Osteocyte (in vitro differentiated cells): ENCODE measurements at places on chromosomes 5 and 9.

DNA sequence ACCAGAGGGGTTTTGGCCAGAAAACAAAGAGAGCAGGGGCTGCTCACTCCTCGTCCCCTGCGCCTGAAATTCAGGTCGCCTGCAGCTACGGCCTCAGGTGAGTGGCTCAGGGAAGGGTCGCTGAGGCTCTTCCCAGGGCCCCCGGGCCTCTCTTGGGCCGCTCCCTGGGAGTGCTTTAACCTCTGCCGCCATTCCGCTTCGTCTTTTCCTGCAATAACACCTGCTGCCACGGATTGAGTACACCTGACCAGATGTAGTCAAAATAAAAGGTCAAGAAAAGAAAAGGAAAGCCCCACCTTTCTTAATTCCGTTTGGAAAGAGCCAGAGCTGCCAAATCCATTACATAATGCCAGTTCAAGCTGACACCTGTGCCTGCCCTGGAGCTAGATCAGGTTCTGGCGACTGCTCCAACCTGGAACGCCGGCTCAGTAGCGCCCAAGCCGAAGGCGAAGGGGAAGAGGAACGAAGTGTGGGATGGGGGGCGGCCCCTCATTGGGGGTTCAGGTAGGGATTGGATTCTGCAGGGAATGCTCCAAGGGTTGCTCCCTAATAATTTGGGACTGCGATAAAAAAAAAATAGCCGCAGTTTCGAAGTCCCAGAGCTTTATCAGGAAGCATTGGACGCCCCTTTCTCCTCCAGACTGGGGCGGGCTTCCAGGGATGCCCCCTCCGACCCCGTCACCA, 193.9 kb downstream of the MEF2C start:
- DNase-seq = no peak

GRCh38 chr5:145825751-145826180, 9.4 kb downstream of the PRELID2 start:
- DNase-seq = no peak

DNA sequence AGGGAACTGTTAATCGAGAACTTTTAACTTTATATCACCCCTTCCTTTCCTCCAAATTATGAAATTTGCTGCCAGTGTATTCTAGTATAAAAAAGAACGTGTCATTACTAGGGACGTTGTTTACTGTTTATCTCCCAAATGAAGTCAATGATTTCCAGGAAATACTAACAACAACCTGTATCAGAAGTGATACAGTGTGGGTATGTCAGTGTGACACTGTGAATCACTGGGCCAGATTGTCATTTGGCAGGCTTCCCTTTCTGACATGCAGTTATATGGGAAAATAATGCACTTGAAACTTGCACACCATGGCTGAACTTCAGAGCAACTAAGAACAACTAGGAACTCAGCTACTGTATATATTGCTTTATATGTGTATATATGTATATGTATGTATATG, 12.6 kb downstream of the ZNF462 start:
- no peak for DNase-seq

DNA sequence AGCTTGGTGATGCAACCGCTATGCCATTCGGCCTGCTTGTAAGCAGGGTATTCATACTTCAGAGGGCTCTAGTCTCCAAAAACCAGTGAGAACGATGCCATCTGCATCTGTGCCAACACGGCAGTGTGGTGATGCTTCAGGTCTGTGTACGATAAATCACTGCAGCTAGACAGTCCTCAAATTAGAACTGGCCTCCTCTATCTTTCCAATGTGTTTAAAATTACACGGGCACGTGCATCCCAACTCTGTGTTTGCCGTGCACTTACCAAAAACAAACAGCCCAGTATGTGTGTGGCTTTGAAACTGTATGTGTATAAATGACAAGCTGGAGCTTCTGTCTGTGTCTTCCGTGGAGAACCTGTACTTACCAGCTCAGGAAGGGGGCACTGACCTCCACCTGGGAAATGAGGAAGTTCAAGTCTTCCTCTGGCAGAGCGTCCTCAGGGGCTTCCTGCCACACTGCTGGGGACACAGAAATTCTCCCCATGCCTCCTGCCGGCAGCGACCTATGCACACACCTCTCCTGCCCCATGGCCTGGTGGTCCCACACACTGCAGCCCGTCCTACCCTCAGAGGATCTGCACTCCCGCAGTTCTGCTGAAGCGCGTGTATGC, 12.3 kb downstream of the MED10 start:
- peak; percentile 56 for DNase-seq

- DNase-seq = no peak
Measured at GRCh38 chr5:180649297-180650039, at the start of gene FLT4. TSS of gene FLT4 (minus strand) at chr5:180649600. CDS start at chr5:180649545, 55 bp downstream.

DNA sequence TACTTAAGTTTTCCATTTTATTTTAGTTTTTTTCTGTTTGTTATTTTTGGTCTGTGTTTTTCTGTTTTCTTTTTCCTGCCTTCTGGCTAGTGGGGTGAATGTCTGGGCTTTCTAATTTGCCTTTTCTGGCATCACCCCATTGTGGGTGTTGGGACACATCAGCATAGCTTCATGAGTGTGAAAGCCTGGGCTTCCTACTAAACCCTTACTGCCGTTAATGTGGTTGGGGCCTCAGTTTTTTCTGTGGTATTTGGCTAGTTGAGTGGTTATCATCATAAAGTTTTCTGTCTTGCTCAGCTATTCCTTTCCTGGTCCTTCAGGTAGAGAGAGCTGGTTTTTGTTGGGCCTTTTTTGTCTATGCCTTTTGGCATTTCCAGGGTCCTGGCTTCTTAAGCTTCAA, 21.4 kb downstream of the C5orf47 start:
- DNase-seq = no peak

DNA sequence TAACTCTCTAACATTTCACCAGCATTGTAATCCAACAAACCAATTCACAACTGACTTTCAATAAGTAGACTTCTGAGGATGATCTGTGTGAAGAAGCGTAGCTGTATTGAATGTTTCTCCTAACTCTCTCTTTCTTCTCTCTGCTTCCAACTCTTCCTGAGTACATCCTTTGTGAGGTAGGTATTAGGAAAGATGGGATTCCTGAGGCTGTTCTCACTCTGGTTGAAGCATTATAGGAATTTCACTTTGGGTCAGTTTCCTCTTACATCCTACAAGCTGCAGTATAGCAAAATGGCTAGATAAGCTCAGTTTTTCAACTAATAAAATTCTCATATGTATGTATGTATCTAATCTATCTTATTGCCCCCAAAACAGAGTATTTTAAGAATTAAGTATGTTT, 702.8 kb downstream of the CETN3 start:
- no peak for DNase-seq

- no peak for DNase-seq
Measured at GRCh38 chr9:127166111-127166510, 43.7 kb upstream of the ANGPTL2 start.

DNA sequence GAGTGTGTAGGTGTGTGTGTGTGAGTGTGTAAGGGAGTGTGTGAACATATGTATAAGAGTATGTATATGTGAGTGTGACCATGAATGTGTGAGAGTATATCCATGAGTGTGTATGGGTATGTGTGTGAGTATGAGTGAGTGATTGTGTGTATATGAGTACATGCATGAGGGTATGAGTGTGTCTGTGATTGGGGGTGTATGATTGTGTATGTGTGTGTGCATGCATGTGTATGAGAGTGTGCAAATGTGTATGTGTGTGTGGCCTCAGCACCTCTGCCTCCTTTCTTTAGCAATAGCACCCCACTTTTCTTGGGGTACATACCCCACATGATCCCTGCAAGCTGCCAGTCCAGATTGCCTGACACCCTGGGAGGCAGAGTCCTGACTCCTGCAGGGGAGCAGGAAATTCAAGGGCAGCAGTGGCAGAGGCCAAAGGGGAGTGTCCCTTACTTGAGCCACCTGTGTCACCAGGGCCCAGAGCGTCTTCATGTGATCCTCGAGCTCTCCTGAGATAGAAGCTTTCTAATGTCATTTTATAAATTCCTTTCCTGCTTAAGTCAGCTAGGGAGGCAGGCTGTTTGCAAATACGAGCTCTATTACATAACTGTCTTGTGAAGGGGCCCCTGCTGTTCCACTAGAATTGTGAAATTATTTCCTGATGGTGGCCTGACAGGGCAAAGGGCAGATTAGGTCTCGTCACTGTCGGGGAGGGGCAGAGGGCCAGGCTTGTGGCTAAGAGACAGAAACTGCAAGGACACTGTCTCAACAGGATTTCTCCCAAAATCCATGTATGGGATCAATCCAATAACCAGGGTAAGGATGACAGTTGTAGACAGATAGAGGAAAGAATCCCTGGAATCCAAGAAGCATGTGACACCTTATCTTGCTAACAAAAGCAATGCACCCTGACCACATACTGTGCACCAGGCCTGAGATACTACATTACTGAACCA, 389.1 kb downstream of the GADD45G start:
- DNase-seq = no peak

DNA sequence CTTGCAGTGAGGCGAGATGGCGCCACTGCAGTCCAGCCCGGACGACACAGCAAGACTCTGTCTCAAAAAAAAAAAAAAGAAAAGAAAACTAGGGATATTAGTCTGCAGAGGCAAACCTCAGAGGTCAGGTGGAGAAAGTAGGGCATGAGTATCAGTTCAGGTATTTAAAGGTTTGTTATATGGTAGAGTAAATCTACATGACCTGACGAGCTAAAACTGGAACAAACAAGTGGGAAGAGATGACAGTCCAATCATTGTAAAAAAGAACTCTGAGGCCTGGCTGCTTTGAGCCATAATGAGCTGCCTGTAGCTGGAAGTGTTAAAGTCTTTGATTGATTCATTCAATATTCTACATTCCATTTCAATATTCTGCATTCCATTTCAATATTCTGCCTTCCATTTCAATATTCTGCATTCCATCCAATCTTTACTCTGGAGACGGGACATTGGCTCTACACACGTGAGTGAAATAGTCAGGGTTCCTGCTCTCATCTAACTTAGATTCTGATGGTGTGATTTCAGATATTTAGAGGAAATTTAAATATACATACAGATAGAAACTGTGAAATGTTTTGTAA, 28.9 kb upstream of the GRAMD2B start:
- no peak for DNase-seq

- DNase-seq = peak; percentile 80
Measured at GRCh38 chr9:134962973-134963364, 45.3 kb upstream of the FCN1 start.

DNA sequence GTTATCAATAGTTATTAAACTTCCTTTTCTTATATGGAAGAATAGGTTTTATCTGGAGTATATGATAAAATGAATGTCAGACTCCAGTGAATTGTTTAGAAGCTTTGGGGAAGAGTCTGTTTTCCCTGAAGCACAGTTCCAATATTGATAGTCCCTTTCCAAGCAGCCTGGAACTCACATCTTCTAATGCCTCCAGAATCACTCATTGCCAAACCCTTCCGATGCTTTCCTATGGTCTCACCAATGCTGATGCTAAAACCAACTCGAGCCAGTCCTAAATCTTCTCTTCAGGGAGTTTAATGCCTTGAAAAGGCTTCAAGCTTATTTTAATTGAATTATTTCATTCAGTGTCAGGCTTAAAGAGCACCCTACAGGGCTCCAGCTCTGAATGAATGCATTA, 121.2 kb downstream of the PTTG1 start:
- DNase-seq = no peak

- DNase-seq = no peak
Measured at GRCh38 chr5:59553992-59554391, 339.5 kb downstream of the PDE4D start.

GRCh38 chr5:124980163-124980941, 233.9 kb upstream of the ZNF608 start:
- no peak for DNase-seq

- no peak for DNase-seq
Measured at GRCh38 chr5:171872666-171873065, 87.0 kb downstream of the SMIM23 start.

GRCh38 chr5:136819526-136820302, 454.4 kb upstream of the TRPC7 start:
- DNase-seq = no peak

GRCh38 chr5:167790462-167791260, 500.8 kb upstream of the WWC1 start:
- no peak for DNase-seq

DNA sequence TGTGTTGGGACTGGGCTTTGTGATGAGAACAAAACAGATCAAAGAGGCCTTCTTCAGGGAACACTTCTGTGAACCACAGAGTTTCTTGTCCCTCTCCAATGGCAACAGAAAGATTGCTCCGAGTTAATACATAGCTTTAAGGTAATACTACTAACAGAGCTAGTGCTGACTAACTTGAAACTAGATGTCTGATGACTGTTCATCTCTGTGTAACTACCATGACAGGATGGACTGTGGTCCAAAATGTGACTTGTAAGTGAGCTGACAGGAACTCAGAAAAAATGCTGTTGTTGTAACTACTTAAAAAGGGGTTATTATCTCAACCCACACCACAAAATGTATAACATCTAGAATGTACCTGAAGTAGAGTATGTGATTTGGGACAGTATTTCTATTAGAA, 630.2 kb upstream of the DMAC1 start:
- DNase-seq = no peak

DNA sequence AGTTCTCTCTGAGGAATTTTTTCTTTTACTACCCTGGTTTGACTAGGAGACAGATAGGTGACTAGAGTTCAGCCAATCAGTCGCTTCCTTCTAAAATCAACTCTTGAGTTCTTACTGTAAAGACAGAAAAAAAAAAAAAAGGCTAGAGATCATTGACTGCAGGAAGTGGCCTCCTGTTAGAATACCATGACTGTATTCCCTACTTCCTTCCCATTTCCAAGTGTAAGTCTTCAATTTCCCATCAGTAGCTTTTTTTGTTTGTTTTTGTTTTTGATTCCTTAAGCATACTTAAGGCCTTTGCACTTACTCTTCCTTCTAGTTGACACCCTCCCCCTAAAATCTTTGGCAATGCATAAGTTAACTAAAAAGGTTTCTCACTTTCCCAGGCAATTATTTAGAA, 154.3 kb downstream of the HMHB1 start:
- DNase-seq = no peak

- DNase-seq = no peak
Measured at GRCh38 chr9:94649100-94649819, 9.9 kb upstream of the FBP1 start.

GRCh38 chr5:166719991-166720390, 1571.5 kb upstream of the WWC1 start:
- no peak for DNase-seq

- no peak for DNase-seq
Measured at GRCh38 chr5:151138114-151138513, 19.5 kb downstream of the ANXA6 start.

GRCh38 chr5:35458824-35459207, 158.8 kb upstream of the SPEF2 start:
- no peak for DNase-seq

DNA sequence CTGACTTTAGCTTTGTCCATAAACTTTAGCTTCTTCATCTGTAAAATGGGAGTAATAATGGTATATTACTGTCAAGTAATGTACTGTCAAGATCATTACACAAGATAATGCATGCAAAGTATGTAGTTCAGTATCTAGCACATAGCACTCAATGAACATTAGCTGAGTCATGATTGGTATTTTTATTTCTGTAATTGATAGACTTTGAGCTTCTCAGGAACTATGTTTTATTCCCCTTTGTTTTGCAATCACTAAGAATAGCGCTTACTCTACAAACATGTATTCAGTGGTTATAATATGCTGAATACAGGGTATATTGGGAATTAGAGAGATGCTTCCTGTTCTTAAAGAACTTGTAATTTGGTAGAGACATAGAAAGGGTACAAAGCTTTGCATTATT, 142.3 kb upstream of the KLF9 start:
- DNase-seq = no peak

GRCh38 chr5:140986117-140986521, 19.8 kb downstream of the PCDHAC2 start:
- no peak for DNase-seq
